Activated T-helper 1 cell treated with anti-CD3 and anti-CD28 coated beads, Interleukin-2, amount 50 U/mL, for 16 hours (primary cell): ENCODE measurements at places on chromosomes 1 and 21.

DNA sequence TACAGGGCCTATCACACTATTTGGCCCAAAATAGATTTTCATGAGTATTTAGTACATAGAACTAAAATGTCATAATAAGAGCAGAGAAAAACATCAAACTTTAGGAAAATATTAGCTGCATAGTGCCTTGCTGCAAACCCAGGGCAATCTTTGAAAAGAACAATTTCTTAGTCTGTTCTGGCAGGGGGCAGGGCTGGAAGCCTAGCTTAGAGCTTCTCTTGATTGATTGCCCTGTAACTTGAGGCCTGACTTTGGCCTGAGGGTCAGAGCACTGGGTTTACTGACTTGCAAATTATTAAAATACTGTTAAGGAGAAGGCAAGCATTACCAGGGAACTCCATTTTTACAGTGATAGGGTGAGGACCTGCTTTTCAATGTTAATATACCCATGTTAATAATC lies 115.8 kb upstream of the SPAG17 start:
- DNase-seq, result no peak

GRCh38 chr1:23013657-23014056 lies 2.0 kb downstream of the TEX46 start:
- DNase-seq, result no peak

DNA sequence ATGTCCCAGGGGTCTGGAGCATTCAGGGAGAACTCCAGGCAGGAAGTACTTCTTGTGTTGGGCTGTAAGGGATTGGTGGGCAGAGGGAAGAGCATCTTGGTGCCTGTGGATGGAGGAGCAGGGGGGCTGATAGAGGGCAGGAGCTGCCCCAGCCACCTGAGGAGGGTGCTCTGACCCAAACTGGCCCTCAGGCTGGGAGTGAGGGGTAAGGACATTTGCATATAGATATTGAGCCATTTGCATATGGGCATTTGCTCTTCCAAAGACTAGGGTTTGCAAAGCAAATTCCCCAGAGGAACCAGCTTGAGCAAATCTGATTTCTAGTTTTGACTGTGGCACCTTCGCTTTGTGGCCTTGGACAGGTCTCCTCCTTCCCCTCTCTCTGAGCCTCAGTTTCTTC lies 18.2 kb downstream of the ZNF362 start:
- DNase-seq, result no peak

- no peak for DNase-seq
Measured at GRCh38 chr1:42963378-42964043, 4.8 kb upstream of the SLC2A1 start.

- no peak for DNase-seq
Measured at GRCh38 chr1:156596426-156596825, 4.8 kb downstream of the NAXE start.

DNA sequence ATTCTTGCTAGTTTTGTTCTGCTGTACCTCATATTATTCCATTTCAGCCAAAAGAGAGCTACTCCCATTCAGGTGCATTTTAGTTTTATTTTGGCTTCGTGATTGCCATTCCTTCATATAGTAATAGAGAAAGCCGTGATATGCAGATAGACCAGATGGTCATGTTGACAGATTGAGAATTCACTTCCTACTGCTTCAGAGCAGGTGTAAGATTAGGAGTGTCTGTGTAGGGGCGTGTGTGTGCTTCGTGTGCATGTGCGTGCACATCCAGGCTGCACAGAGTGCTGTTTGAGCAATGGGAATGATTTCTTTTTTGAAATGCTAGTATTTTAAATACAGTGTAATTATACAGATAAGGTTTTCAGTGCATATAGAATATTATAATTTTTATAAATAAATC lies 10.3 kb downstream of the NFIA start:
- DNase-seq, result no peak

DNA sequence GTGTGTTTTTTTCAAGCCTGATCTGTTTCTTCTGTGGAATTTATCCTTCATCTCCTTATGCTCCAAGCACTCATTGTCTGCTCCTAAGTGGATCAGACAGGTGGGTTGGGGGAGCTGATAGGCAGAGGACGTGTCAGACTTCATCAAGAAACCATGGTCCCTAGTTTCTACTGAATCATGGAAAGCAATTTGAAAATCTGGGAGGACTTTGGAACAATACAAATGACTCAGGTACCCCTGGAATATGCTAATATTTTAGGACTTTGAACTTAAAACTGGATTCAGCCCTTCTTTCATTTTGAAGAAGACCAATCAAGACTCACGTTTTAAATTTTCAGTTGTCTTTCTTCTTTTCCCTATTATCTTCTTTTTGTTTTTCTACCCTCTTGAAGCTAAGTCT lies 7.7 kb downstream of the ABCG1 start:
- no peak for DNase-seq

- no peak for DNase-seq
Measured at GRCh38 chr1:29719253-29719652, 482.9 kb downstream of the PTPRU start.

DNA sequence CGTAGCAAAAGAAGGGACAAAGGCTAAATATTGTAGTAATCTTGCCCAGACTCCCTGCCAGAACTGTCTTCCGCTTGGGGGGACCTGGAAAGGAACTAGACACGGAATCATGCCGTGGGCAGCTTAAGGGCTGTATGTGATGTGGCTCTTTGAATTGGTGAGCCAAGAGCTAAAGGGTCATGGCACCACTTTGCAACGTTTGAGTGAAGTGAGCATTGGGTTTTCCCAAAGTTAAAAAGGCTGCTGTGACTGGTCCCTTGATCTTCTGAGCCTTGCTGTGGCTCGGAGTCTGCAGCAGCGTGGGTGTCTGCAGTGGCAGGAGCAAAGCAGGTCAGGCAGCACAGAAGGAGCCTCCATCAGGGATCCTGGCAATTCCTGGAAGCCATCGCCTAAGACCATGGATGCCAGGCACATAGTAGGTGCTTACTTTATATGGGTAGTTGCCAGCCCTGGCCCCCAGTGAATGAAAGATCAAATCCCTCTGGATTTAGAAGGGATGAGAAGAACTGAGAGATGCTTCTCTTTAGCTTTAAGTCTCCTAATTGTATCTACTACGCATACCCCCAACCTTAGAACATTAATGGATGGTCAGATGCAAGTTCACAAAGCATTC lies 1.8 kb downstream of the SMYD2 start:
- DNase-seq, result no peak

DNA sequence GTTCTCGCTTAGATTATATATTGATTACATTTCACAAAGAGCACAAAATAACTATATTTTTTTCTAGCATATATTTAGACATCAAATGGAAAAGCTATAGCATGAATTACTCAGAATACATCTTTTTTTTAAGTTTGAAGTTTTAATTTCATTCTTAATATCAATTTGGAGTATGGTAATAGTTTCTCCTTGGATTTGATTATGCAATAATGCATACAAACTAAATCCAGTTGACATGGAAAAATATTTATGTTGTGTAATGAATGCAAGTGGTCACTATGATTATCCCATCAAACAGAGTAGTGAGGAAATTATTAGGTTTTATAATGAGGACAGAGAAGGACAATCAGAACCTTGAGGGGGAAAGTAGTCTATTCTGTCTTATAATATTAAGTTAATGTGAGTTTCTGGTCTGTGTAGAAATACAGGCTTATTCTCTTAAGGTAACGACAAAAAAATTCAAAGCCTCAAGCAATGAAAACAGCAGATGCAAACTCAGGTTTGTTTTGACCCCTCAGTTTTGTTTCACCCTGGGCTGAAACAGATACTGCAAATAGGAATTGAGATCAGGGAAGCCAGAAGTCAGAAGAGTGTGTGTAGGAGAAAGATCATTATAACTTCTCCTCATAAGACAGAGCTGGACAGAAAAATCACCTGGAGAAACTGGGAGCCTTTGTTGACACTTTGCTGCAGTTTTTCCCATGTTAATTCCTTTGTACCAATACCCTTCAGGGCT lies 23.7 kb downstream of the LRRC8B start:
- no peak for DNase-seq

DNA sequence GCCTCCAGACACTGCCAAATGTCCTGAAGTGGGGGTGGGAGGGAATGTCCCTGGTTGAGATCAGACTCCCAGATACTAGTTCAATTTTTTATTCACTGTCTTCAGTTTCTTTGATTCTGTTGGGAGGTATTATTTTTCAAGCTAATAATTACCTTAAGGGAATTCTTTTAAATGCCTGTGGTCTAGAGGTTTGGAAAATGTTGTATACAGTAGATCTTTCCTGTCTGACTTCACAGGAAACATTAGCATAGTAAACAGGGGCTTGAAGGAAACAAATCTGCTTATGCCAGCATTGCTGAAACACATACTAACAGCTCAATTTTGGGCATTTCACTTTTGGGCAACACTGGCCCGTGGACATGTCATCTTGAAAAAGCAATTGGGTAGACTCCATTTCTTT lies 84.3 kb upstream of the HP1BP3 start:
- no peak for DNase-seq

GRCh38 chr1:99613716-99614115 lies 32.2 kb upstream of the PALMD start:
- DNase-seq, result no peak

DNA sequence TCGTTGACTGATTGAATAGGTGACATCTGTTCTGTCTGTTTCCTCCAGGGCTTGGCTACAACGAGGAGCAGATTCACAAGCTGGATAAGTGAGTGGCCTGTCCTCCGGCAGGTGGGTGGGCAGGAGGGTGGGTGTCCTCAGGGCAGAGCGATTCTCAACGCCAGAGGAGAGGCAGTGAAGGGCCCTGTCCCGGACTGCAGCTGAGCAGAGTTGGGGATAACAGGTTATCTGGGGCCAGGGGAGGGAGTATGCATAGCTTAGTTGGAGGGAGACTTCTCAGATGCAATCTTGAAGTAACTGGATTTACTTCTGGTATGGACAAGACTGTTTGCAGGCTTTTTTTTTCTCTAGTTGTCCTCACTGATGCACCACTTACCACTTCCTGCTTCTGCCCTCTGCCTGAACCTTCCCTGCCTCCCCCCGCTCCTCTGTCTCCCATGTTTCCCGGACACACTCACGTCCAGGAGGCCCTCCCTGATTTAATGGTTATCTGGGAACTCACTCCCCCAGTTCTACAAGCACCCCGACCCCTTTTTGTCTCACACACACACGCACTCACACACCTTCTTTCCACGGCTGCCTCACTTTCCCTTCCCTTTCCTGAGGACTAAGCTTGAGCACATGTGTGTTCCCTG lies 16.4 kb upstream of the RASSF5 start:
- no peak for DNase-seq

DNA sequence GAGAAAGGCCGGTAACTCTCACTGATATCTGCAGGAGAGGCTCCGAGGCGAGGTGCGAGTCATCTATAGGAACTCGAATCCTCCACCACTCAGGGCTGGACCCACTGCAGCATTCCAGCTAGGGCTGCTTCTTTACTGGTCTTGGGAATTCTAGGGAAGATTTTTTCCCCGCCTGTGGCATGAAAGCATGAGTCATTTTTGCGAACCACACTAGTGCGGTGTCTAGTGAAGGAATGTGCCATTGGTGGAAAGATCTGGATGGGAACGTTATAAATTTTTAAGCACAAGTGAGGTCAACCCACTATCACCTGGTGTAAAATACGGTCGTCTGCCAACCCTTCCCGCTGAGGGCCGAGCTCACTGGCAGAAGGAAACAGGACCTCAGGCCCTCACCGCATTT lies 49.7 kb downstream of the SYF2 start:
- DNase-seq, result no peak

- DNase-seq, result no peak
Measured at GRCh38 chr1:2563205-2563604, 7.0 kb downstream of the TNFRSF14 start.

- DNase-seq, result no peak
Measured at GRCh38 chr1:180282401-180283044, 52.5 kb downstream of the LHX4 start.

DNA sequence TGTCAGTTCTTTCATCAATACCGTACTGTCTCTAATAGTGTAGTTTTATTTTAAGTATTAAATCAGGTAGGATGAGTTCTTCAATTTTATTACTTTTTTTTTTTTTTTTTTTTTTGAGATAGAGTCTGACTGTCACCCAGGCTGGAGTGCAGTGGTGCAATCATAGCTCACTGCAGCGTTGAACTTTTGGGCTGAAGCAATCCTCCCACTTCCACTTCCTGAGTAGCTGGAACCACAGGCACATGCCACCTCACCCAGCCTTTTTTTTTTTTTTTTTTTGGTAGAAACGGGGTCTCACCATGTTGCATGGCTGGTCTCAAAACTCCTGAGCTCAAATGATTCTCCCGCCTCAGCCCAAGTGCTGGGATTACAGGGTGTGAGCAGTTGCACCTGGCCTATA lies 44.3 kb downstream of the INAVA start:
- no peak for DNase-seq

DNA sequence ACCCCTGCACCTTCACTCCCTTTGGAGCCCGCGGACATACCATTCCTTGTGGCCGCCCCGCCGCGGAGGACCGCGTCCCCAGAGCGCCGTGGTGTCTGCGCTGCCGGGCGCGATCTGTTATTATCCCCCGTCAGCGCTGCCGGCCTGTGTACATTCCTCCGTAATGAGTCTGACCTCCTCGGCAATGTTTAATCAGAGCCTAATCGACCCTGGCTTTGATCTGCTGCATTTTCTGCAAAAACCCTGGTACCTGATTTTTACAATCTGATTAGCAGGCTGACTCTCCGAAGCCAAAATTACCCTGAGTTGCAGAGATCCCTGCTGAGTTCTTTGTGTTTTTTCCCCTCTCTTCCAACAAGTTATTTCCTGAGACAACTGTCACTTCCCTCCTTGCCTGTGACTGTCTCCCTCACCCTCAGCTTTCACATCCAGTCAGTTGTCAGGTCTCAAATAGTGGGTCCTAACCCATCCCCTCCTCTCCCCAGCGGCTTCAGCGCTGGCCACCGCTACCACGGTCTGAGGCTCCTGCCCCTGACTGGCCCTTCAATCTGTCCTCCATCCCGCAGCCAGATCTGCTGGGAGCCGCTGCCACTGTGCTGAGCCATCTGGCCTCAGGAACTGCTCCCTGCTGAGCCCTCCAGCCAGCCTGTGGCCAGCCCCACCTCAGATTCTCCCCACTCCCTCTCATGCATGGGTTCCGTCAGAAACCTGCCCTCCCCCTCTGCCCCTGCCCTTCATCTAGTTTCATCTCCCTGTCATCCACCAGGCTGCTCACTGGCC lies 53.5 kb downstream of the GLIS1 start:
- no peak for DNase-seq

DNA sequence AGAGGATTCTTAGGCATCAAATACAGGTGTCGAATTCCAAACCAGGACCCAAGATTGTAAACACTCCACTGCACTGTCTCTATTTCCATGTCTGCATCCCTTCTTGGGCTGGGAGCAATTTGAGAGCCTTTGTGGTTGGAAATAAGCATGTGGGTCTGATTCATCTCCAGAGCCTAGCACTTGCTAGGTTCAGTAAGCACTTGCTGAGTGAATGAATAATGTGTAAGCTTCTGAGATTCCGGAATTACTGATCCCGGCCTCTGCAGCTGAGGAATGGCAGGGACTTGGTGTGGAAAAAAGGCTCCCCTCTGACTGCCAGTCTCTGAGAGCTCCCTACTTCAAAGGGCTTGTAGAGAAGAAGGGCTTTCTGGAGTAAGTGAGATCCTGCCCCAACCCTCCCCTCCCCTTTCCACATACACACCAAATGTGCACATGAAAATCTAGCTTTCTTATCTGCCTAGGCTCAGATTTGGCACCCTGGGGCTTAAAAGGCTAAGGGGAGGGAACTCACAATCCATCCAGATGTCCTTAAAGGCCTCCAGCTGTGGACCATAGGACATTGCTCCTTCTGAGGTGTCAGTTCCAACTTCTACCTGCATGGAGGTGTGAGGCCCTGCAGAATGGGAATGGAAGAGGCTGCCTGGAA lies 39.6 kb upstream of the TRABD2B start:
- no peak for DNase-seq

- no peak for DNase-seq
Measured at GRCh38 chr1:204093421-204093717, 20.5 kb downstream of the SOX13 start.
